Activated T-cell treated with anti-CD3 and anti-CD28 coated beads for 48 hours (primary cell): ENCODE measurements at places on chromosomes 2 and 18.

DNA sequence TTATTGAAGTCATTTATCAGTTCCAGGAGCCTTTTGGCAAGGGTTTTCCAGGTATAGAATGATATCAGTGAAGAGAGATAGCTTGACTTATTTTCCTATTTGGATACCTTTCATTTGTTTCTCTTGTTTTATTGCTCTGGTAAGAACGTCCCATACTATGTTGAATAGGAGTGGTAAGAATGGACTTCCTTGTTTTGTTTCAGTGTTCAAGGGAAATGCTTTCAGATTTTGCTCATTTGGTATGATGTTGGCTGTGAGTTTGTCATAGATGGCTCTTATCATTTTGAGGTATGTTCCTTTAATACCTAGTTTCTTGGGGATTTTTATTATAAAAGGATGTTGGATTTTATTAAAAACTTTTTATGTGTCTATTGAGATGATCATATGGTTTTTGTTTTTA is 87.1 kb upstream of the EPAS1 start:
- DNase-seq = no peak

DNA sequence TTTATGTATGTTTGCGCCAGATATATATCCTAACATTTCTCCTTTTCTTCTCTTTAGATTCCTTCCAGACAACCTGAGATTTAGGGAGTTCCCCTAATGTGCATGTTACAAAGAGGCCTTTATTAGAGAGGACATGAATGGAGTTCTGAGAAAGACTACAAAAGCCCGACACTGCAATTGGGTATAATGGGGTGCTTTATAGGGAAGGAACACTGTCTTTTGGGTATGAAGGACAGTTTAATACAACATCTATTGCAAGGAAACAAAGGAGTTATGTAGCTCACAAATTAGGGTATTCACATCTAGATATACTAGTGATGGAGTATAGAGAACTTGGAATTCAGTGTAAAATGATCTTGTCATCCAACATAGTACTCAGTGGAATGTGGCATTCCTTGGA is 383.8 kb downstream of the FIGN start:
- DNase-seq = no peak

- DNase-seq = no peak
These were observed 357.1 kb downstream of the CCDC85A start for GRCh38 chr2:56540916-56541315.

DNA sequence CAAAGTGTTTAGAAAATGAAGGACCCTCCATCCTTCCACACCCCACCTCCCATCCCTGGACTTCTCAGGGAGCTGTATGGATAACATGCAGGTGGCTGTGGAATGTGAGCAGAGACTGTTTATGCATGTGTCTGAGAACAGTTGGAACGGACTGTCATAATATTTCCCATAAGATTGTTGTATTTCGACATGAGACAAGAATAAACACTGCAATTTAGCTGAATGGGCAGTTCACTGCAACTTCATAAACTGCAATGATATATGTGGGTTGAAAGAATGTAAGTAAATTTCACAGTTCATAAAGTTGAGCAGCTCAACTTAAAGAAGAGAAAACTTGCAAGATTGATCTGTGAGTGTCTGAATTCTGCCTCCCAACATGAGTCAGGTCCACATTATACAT is 74.6 kb downstream of the MEP1B start:
- no peak for DNase-seq

- no peak for DNase-seq
These were observed 223.9 kb downstream of the CDCA7 start for GRCh38 chr2:173578404-173579107.

DNA sequence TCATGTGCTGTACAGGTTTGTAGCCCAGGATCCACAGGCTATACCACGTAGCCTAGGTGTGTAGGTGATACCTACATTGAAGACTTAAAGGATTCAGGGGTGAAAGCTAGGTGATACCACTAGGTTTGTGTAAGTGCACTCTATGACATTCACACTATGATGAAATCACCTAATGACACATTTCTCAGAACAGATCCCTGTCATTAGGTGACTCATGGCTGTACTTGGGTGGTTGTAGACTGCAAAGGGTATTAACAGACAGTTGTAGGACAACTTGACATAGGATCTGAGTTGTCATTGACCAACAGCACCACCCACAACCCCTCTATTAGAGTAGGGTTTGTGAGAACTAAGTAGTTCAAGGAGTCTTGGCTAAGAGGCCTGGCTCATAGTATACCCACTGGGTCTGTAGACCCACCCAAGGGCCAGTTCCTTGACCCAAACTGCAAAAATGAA is 27.7 kb upstream of the SMCHD1 start:
- DNase-seq = no peak

GRCh38 chr18:67875944-67876343 is 359.4 kb upstream of the DSEL start:
- DNase-seq = no peak

GRCh38 chr2:120845277-120845676 is 109.6 kb downstream of the GLI2 start:
- no peak for DNase-seq

- DNase-seq = no peak
These were observed 423.7 kb downstream of the TGIF1 start for GRCh38 chr18:3873698-3874097.

- no peak for DNase-seq
These were observed 97.3 kb upstream of the GCFC2 start for GRCh38 chr2:75807992-75808391.

DNA sequence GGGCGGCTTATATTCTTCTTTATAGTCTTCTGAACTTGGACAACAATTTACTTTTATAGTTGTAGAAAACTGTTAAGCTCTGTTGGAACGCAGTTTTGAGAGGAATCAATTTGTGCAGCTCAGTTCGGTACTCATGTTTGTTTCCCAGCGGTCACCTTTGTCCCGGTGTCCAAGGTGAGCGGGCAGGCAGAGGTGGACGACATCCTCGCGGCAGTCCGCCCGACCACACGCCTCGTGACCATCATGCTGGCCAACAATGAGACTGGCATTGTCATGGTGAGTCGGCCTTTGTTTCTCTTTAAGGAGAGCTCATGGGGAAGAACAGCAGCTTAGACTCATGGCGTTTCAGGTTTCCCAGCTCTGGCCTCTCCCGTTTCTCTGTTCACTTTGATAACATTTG is 18.6 kb upstream of the ESPNL start:
- no peak for DNase-seq

DNA sequence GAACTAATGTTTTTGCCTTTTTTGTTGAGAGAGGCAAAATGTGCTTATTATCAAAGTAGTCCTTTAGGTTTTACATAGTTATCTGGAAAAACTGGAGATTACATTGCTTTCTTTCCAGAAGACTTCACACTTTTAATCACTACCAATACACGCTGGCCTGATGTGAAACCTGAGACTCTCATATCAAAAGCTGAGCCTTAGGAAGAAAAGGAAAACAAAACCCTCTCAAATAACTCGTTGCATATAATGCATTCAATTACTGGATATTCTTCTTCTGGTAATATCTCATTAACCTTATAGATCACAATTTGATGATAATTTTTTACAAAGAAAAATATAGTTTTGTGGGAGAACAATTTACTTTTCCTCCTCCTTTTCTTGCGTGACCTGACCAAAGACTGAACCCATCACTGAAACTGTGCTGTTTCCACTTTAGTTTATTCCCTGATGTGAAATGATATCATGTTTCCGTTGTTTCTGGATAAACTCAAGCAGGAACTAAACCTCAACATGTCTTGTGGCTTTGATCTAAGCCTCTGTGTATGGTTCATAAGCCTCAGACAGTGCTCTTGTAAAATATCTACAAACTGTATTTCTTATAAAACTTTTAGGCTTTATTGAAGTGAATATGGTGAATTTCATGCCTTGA is 332.4 kb downstream of the GULP1 start:
- DNase-seq = no peak

DNA sequence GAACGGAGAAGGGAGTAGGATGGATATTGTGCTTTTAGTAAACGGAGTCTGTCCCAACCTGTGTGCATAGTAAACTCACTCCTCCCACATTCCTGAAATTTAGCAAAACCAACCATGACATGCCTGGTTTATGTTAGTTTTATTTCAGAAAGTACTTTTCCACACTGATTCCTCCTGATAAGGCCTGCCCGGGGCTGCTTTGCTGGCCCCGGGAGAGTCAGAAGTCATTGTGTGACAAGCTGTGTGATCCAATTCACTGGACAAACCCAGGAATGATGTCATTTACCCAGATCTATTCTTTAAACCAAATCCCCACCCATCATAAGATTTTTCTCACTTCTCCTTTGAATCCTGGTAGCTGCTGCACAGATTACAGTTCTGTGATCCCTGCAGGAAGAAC is 109.0 kb downstream of the SETBP1 start:
- no peak for DNase-seq

GRCh38 chr18:28086670-28087552 is 90.0 kb downstream of the CDH2 start:
- DNase-seq = no peak

GRCh38 chr2:60423505-60423904 is 129.9 kb downstream of the BCL11A start:
- no peak for DNase-seq

GRCh38 chr2:176392249-176392648 is 123.0 kb downstream of the MTX2 start:
- DNase-seq = no peak

DNA sequence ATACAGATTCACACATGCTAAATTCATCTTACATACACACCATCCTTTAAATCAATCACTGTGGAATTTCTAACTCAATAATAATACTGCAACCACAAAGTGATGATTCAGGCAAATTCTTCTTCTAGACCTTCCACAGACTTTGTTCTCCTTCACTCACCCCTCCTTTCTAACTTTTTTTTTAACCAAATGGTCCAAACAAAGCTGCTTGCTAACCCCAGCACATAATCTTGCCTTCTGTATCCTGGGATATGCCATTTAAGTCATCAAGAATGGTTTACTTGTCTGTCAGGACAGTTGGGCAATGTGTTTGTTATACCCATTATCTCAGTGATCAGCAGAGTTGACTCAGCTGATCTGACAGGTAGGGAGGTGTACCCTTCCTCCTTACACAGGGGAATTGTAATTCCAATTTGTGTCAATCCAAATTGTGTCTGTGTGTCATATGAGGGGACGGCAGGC is 10.0 kb downstream of the SLC40A1 start:
- DNase-seq = no peak

GRCh38 chr2:64114063-64114911 is 29.9 kb downstream of the PELI1 start:
- DNase-seq = no peak

- DNase-seq = no peak
These were observed 54.4 kb downstream of the MTHFD2 start for GRCh38 chr2:74252862-74253261.

GRCh38 chr2:234488913-234489451 is 7.9 kb downstream of the ARL4C start:
- peak; percentile 34 for DNase-seq

GRCh38 chr2:59575191-59575590 is 978.3 kb downstream of the BCL11A start:
- no peak for DNase-seq

- no peak for DNase-seq
These were observed 67.3 kb upstream of the UPP2 start for GRCh38 chr2:158034198-158034866.

GRCh38 chr2:129777762-129778583 is 201.5 kb upstream of the RAB6C start:
- no peak for DNase-seq

DNA sequence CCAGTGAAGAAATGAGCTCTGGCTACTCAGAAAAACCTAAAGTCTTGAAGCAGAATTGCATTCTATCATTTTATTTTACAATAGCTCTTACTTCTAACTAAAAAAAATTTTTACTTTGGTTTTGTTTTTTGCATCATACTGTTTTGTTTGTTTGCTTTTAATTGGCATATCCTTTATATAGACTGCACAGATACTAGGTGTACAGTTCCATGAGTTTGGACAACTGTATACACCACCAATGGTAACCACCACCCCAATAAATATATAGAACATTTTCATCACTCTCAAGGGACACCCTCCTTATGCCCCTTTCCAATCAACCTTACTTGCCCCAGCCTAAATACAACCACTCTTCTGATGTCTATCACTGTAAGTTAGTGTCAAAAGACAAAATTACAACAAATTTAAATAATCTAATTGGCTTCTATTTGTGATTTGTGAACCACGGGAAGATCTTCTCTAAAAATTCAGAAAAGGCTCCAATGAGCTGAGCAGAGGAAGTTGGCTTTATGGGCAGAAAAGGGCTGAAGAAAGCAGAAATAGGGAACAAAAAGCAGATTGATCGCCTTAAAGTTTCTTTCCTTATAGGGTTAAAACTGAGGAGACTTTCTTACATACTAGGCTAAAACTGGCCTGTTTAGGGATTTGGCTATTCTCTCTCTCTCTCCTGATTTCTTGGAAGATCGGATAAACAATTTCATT is 22.2 kb upstream of the SOS1 start:
- DNase-seq = no peak

GRCh38 chr2:62265106-62265505 is 69.2 kb downstream of the B3GNT2 start:
- no peak for DNase-seq

DNA sequence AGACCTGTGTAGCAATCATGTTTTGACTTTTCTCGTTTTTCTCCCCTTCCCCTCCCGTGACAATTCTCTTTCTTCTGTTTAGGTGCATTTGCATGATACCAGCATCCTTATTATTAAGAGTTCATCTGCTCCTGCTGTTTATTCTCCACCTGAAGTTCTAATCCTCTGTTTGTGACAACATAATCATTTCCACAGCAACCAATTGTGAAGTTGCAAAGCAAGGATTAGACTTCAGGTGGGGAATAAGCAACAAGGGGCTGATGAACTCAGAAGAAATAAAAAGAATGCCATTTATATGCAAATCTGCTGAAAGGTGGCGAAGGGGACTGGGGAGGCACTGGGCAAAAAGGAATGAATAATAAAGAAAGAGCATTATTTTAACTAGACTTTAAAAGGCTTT is 124.8 kb upstream of the LINC00305 start:
- no peak for DNase-seq

DNA sequence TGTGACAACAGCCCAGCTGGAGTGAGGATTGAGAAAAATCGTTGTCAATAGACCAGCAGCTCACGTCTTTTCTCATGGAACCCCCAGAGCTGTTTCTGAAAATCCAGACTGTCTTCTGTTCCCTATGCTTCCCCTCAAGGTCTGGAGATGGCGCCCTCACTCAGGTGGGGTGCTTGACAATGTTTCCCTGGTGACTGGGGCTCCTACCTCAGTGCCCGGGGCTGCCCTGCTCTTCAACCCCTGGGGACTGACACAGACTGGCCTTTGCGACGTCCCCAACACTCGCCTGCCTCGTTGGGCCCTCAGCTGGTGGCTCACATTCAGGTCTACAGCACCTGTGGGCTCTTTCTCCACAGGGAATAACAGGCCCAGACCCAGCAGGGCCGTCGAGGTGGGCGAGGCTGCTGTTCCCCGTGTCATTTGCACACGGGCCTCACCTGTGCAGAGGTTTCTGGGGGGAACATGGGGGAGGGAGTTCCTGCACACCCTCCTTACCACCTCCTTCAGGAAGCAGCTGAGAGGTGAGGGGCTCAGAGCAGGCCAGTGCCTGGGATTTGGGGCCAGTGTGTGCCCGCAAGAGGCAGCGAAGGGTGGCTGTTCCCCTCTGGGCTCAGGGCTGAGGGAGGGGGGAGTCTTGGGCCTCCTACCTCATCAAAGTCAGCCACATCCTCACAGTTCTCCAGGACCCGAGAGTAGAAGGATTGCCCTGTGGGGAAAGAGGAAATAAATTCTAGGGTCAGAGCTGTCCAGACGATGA is 59.3 kb upstream of the OTOF start:
- no peak for DNase-seq

GRCh38 chr2:72916743-72917137 is 579 bp upstream of the EMX1 start:
- no peak for DNase-seq

GRCh38 chr2:65622951-65623535 is 190.6 kb upstream of the SPRED2 start:
- no peak for DNase-seq

- no peak for DNase-seq
These were observed 566.0 kb downstream of the STK39 start for GRCh38 chr2:167681234-167682015.
